Esophagus muscularis mucosa (tissue), 4 donors: ENCODE measurements at places on chromosomes 6 and 20. TPM values are rescaled to one million over a fixed set of nuclear protein-coding genes. Genes with fewer than 3 reads are reported as not detected.

The KCNK15 gene
- total RNA-seq, result 5.3 TPM

- DNase-seq, result no peak
Measured at GRCh38 chr6:7545316-7546019, 4.0 kb downstream of the DSP start.

GRCh38 chr6:160348223-160349019 is at the start of gene SLC22A3:
Gene SLC22A3, plus strand, starts transcription at chr6:160348378. Its CDS starts 42 bp downstream, at chr6:160348420.
- DNase-seq, result no peak

- no peak for DNase-seq
Measured at GRCh38 chr6:90488816-90489215, 98.1 kb downstream of the MAP3K7 start.

The PROKR2 gene
- total RNA-seq, result not detected

The FITM2 gene
- 11.1 TPM for total RNA-seq

The TPX2 gene
- 1.1 TPM for total RNA-seq

DNA sequence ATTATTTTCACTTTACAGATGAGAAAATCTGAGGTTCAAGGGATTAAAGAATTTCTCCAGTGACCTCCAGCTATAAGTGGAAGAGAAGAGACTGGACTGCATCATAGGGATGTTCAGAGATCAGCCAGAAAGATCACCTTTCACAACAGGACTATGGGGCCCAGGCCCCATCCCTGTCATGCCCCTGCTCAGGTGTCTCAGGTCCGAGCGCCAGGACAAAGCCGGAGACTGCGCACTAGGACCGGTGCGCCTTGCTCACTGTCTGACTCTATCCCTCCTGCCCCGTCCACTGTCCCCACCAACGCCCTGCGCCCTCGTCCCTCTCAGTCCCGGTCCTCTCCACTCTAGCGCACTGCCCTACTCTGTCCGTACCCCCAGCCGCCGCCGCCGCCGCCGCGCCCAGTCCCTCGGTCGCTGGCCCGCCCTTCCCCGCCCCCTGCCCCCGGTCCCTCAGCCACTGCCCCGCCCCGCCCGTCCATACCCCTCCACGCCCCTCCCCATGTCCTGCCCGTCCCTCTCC is 521 bp upstream of the RAD21L1 start:
- no peak for DNase-seq

The CDH22 gene
- total RNA-seq, result not detected

The CRISP2 gene
- total RNA-seq, result not detected

DNA sequence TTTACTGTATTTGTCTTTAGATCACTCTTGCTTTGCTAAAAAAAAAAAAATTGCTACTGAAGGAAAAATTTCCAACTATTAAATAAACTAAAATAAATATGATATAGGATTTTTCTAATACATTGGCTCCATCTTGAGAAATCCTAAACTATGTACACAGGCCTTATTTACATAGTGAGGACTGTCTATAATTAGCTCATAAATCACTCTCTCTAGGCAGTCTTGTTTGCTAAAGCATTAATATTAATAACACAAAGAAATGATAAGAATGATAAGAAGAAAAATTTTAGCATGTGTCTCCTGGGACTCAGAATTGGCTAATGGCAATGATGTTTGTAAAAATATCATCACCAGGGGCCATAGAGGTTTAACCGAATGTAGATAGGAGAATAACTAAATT is 13.3 kb upstream of the CRYBG1 start:
- no peak for DNase-seq

The TSPO2 gene
- not detected for total RNA-seq

The SASH1 gene
- 86.6 TPM for total RNA-seq

The ULBP2 gene
- not detected for total RNA-seq

DNA sequence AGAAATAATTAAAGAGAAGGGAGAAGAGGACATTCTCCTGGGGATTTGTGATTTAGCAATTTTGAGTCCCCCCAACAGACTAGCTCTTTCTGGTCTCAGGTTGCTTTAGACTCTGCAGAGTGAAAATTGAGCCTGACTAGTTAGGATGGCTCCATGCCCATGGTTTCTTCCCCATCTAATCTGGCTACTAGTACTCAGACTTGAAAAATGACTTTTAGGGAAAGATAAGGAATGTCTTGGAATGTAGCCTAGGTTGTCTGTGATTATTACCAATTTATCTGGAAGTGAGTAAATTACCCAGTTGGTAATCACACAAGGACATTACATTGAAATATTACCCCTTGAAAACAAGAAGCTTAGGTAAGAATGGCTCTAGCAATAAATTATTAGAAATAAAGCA is 4.2 kb downstream of the BEND6 start:
- no peak for DNase-seq

The TLDC2 gene
- not detected for total RNA-seq

GRCh38 chr20:32204205-32205109 is 3.1 kb downstream of the PLAGL2 start:
- no peak for DNase-seq

- no peak for DNase-seq
Measured at GRCh38 chr6:169208011-169208410, 45.6 kb downstream of the THBS2 start.
